Pancreas (tissue), 10 donors: ENCODE measurements at places on chromosomes 7 and 10.
A peak's percentile ranks its signal among the peaks of the same experiment; 100 is the strongest.

GRCh38 chr7:128443831-128444600 lies 11.7 kb upstream of the HILPDA start:
- H3K36me3 ChIP-seq: no peaks in the 10 kb centered on the region
- H3K4me3 ChIP-seq: no peak overlapping the region
- peak overlapping the region; percentile 13 for H3K27ac ChIP-seq
- no peaks in the 10 kb centered on the region for H3K27me3 ChIP-seq
- no peak for DNase-seq
- H3K4me1 ChIP-seq: no peaks in the 10 kb centered on the region

- peak overlapping the region; percentile 82 for H3K4me3 ChIP-seq
- no peaks in the 10 kb centered on the region for H3K27me3 ChIP-seq
- H3K36me3 ChIP-seq: no peaks in the 10 kb centered on the region
- H3K27ac ChIP-seq: peak overlapping the region; percentile 92
These were observed 1.1 kb upstream of the EIF4H start for GRCh38 chr7:74173074-74173473.

DNA sequence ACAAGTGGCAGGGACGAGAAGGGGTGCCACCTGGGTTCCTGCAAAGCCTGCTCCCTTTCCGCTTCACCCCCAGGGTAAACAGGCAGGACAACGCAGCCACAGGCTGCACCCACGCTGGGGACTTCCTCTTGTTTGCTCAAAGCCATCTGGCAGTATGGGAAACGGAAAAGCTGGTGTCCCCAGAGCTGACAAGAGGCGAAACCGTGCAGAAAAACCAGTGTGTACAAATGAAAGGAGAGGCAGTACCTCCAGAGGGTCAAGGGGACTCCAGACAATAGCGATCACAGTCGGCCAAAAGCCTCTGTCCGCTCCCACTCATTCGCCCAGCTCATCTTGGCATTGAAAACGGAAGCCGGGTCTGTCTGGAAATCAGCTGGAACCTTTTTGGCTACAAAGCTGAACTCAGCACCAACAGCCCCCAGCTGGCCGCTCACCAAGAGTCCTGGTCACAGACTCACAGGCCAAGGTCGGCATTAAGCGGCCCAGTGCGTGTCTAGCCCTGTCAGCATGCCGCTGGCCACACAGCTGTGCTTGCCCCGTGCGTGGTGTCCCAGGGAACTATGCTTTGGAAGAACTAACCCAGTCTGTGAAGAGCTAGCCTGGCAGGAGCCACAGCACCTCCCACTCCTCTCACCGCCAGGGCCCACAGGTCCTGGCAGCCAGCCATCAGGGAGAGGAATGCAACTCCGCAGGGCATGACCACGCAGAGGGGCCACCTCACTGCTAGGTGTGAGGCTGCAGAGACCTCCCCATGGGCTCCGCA lies 10.4 kb downstream of the TNS3 start:
- no peaks in the 10 kb centered on the region for H3K27me3 ChIP-seq
- peak; percentile 82 for DNase-seq
- H3K27ac ChIP-seq: peak overlapping the region; percentile 80
- H3K4me1 ChIP-seq: peaks cover 87% of the 10 kb centered on the region

- H3K36me3 ChIP-seq: no peaks in the 10 kb centered on the region
- peak; percentile 48 for DNase-seq
- H3K27me3 ChIP-seq: no peaks in the 10 kb centered on the region
- H3K4me1 ChIP-seq: no peaks in the 10 kb centered on the region
- H3K27ac ChIP-seq: no peak overlapping the region
These were observed 7.3 kb downstream of the ZCCHC24 start for GRCh38 chr10:79438021-79438698.

- DNase-seq: no peak
- no peak overlapping the region for H3K4me3 ChIP-seq
- H3K27ac ChIP-seq: no peak overlapping the region
- H3K36me3 ChIP-seq: peaks cover 5% of the 10 kb centered on the region
These were observed 74.6 kb downstream of the WAPL start for GRCh38 chr10:86446987-86447386.

- no peak overlapping the region for H3K4me3 ChIP-seq
- H3K27ac ChIP-seq: no peak overlapping the region
- DNase-seq: no peak
- no peaks in the 10 kb centered on the region for H3K4me1 ChIP-seq
- no peaks in the 10 kb centered on the region for H3K36me3 ChIP-seq
These were observed 228.2 kb downstream of the GFRA1 start for GRCh38 chr10:116044801-116045248.

DNA sequence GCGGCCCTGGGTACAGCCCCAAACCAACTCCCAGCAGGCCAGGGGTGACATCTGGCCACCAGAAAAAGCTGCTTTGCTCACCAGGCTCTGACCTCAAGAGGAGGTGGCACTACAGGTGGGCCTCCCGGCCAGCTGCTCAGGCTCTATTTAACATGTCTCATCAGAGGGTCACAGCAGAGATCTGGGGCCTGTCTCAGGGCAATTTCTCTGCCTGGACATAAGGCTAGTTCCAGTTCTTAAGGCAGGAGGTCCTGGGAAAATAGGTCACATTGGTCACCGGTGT lies 88.6 kb downstream of the GFRA1 start:
- no peaks in the 10 kb centered on the region for H3K27me3 ChIP-seq
- no peak overlapping the region for H3K4me3 ChIP-seq
- H3K27ac ChIP-seq: no peak overlapping the region
- H3K36me3 ChIP-seq: no peaks in the 10 kb centered on the region
- DNase-seq: no peak
- no peaks in the 10 kb centered on the region for H3K4me1 ChIP-seq

GRCh38 chr10:86177537-86178155 lies 188.9 kb downstream of the GRID1 start:
- no peak overlapping the region for H3K4me3 ChIP-seq
- no peak for DNase-seq

DNA sequence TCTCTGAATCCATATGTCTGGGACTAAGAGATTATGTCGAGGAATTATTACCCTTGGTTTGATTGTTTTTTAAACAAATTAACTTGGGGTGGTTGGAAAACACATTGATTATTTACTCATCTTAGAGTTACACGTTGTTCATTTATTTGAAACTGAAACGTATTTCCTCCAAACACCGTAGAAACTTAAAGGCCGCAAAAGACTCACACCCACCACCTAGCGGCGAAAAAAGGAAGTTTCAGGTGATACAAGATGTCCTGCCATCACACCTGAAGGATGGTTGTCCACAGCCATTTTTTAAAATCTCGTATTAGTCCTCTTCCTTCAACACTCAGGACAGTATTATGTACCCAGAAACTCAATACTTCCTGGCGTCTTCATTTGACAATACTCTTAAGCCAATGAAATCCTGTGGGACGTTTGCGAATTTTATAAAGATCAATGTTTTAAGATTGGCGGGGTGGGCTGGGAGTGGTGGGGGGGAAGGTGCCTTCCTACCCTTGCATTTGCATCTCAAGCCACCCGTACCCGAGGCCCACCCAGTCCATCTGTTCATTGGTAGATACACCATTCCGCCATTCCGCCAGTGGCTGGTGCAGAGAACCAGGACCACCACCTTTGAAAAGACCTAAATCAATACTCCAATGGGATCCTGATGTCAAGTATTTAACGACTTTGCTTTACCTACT lies 1.4 kb upstream of the LCOR start:
- H3K36me3 ChIP-seq: no peaks in the 10 kb centered on the region
- no peak overlapping the region for H3K4me3 ChIP-seq
- no peaks in the 10 kb centered on the region for H3K27me3 ChIP-seq
- peak; percentile 47 for DNase-seq
- H3K4me1 ChIP-seq: peaks cover 22% of the 10 kb centered on the region

DNA sequence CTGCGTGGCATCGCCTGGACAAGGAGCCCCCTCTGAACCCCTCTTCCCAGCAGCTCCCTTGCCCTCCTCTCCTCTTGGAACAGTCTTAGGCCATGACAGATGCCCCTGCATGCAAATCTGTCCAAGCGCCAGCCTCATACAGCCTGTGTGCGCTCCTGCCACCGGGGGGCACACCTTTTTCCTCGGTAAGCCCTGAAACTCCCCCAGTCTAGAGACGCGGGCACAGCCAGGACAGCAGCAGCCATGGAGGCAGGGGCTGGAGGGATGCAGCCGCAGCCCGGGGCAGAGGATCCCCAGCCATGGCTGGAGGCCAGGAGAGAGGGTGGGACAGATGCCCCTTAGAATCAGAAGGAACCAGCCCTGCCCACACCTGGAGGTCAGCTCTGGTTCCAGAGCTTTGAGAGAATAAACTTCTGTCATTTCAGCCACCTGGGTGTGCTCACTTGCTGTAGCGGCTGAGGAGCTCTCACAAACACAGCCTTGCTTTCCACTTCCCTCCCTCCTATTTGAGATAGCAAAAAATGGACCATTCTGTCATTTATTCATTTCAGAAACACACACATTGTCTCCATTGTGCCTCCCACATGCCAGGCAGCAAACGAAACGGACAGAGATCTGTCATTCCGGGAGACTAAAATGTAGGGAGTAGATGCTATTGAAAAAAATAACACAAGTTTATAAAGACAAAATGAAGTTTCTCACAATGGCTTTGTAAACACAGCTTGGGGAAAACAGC lies 241.5 kb downstream of the WDR37 start:
- DNase-seq: no peak
- no peaks in the 10 kb centered on the region for H3K27me3 ChIP-seq
- no peak overlapping the region for H3K4me3 ChIP-seq
- no peaks in the 10 kb centered on the region for H3K4me1 ChIP-seq
- H3K27ac ChIP-seq: no peak overlapping the region
- no peaks in the 10 kb centered on the region for H3K36me3 ChIP-seq

GRCh38 chr10:124062390-124062789 lies 31.0 kb downstream of the CHST15 start:
- DNase-seq: no peak
- no peak overlapping the region for H3K4me3 ChIP-seq
- no peaks in the 10 kb centered on the region for H3K36me3 ChIP-seq
- peaks cover 7% of the 10 kb centered on the region for H3K4me1 ChIP-seq

DNA sequence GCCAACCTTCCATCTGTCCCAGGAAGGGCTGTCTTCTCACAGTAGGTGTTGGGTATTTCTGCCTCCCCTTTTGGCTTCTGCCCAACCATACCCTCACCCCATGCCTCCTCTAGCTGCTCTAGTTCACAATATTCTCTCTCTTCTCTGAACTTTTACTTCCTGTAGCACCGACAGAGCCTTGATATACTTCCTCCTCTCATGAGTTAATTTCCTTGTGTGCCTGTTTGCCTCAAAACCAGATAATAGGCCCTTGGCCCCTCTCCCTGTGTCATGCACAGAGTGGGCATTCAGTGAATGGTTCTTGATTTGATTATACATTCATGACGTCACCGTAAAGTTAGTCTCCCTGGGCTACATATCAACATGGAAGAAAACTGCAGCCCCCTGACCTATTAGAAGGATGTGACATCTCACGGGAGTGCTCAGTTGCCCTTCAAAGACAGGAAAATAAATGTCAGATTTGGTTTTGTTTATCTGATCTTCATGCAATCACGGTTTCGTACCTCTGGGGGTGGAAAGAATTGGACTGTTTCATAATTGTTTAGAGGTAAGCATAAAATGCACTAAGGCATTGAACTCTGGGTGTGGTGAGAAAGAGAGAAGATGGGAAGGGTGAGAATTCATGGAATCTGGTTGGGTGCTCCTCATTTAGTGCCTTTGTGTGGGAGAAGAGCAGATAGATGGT lies 127.7 kb downstream of the ITIH5 start:
- H3K27me3 ChIP-seq: no peaks in the 10 kb centered on the region
- H3K27ac ChIP-seq: no peak overlapping the region
- H3K4me3 ChIP-seq: no peak overlapping the region
- peaks cover 7% of the 10 kb centered on the region for H3K4me1 ChIP-seq
- no peaks in the 10 kb centered on the region for H3K36me3 ChIP-seq

GRCh38 chr7:12549106-12549505 lies 21.4 kb upstream of the SCIN start:
- H3K36me3 ChIP-seq: no peaks in the 10 kb centered on the region
- no peak for DNase-seq
- H3K4me3 ChIP-seq: no peak overlapping the region
- no peaks in the 10 kb centered on the region for H3K27me3 ChIP-seq
- no peak overlapping the region for H3K27ac ChIP-seq
- H3K4me1 ChIP-seq: no peaks in the 10 kb centered on the region

DNA sequence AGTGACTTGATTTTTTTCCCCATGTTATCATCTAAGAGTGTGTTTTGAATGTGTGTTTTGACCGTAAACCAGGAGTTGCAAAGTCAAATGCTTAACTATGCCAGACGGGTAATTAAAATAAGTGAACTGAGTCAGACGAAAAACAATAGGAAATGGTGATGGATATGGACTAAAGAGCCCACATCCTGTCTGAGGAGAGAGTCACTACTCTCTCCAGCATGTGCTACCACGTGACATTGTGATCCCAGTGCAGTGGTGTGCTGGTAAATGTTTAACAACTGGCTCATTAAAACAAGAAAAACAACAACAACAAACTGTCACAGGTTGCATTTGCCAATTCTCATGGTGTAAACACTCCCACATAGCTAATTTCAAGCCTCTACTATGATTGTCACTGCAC lies 164.3 kb downstream of the SUGCT start:
- H3K27me3 ChIP-seq: no peaks in the 10 kb centered on the region
- no peak overlapping the region for H3K4me3 ChIP-seq
- H3K27ac ChIP-seq: no peak overlapping the region
- no peaks in the 10 kb centered on the region for H3K36me3 ChIP-seq
- no peak for DNase-seq

DNA sequence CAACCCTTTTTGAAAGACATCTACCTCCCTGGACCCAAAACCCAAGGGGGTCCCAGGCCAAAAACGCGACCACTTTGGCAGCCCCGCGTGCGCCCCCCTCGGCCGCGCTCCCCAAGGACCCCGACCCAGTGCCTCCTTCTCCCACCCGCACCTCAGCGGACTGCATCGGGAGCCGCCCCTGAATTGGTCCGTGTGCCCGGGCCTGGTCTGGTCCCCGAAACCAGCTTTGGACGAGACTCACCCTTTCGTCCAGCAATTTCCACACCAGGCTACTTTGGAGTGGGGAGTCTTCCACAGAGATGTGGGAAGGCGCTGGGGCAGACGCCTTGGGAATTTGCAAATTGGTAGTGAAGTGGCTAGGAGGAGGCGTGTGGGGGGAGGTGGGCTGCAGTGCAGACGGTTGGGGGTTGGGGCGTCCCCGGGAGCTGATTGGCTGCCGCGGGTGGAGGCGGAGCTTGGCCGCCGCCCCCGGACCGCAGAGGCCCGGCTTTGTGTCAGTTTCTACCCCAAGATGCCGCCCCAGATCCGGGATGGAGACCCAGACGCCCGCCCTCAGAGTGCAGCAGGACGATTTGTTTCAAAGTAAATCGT lies 16.9 kb downstream of the TCAF1 start:
- no peak for DNase-seq
- no peaks in the 10 kb centered on the region for H3K27me3 ChIP-seq
- no peaks in the 10 kb centered on the region for H3K36me3 ChIP-seq
- H3K4me1 ChIP-seq: no peaks in the 10 kb centered on the region

DNA sequence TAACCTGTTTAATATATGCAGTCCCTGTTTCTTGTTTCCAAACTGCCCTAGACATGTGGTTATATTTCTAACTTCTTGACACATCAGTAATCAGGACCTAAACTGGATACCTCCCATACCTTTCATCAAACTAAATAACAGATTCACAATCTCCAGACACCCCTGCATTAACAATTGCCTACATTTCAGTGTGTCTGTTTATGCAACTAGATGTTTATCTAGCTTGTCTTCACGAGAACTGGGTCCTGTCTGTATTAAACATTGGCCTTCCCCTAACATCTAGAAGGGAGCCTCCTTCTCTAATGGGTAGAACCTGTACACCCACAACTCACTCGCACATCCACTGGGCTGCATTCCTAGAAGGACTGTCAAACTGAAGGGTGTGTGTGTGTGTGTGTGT lies 683.7 kb upstream of the FZD8 start:
- no peaks in the 10 kb centered on the region for H3K36me3 ChIP-seq
- DNase-seq: no peak
- H3K4me3 ChIP-seq: no peak overlapping the region
- no peaks in the 10 kb centered on the region for H3K27me3 ChIP-seq
- no peak overlapping the region for H3K27ac ChIP-seq

- H3K4me1 ChIP-seq: no peaks in the 10 kb centered on the region
- H3K27me3 ChIP-seq: no peaks in the 10 kb centered on the region
- H3K4me3 ChIP-seq: no peak overlapping the region
- H3K36me3 ChIP-seq: no peaks in the 10 kb centered on the region
- H3K27ac ChIP-seq: no peak overlapping the region
These were observed 101.2 kb downstream of the MPP7 start for GRCh38 chr10:28201410-28202400.
